Fibroblast of upper back skin (primary cell): ENCODE measurements at places on chromosomes 2 and 18.

GRCh38 chr2:53127061-53127650 is 640.4 kb upstream of the CHAC2 start:
- DNase-seq = no peak

DNA sequence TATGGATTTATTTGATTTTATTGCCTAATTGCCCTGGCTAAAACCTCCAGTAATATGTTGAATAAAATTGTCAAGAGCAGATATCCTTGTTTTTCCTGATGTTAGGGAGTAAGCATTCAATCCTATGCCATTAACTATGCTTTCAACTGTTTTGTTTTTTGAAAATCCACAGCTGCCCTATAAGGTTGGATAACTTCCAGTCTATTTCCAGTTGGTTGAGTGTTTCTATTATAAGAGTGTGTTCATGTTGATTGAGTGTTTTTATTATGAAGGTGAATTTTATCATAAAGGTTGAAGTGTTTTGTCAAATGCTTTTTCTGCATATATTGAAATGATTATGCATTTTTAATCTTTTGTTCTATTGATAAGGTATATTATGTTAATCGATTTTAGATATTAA is 149.9 kb upstream of the SCN7A start:
- DNase-seq = no peak

- DNase-seq = no peak
Observed at GRCh38 chr2:239918749-239919148, 106.4 kb downstream of the NDUFA10 start.

GRCh38 chr2:64524604-64525316 is 632 bp downstream of the AFTPH start:
- no peak for DNase-seq

- no peak for DNase-seq
Observed at GRCh38 chr2:123771928-123772632, 253.0 kb upstream of the CNTNAP5 start.

- DNase-seq = no peak
Observed at GRCh38 chr2:191860760-191861466, 14.0 kb upstream of the CAVIN2 start.

- no peak for DNase-seq
Observed at GRCh38 chr2:13480057-13480456, 763.3 kb downstream of the TRIB2 start.

- no peak for DNase-seq
Observed at GRCh38 chr2:210818473-210818872, 262.1 kb downstream of the CPS1 start.

DNA sequence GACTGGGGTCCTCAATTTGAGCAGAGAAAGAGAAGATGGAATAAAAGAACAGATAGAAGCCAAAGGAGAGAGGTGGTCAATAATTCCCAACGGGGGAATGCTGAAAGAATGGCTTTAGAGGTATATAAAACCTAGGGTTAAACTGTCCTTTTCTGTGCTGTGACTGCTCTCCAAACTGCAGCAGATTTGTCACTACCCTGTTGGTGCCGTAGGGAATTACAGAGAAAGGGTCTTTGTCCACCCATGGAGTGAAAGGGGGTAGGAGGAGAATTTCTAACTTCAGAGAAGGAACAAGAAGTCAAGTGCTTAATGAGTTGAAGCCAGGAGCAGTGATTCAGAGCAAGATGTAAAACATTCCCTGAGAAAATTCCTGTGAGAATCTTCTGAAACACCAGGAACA is 486.5 kb downstream of the NUP35 start:
- no peak for DNase-seq
